Stimulated activated CD4-positive, alpha-beta T cell treated with anti-CD3 and anti-CD28 coated beads, Interleukin-1b, Interleukin-23, amount 100 ng/mL, for 4 hours (primary cell): ENCODE measurements at places on chromosomes 6 and 20.

- no peak for DNase-seq
These were observed 10.1 kb downstream of the FIG4 start for GRCh38 chr6:109701221-109701620.

DNA sequence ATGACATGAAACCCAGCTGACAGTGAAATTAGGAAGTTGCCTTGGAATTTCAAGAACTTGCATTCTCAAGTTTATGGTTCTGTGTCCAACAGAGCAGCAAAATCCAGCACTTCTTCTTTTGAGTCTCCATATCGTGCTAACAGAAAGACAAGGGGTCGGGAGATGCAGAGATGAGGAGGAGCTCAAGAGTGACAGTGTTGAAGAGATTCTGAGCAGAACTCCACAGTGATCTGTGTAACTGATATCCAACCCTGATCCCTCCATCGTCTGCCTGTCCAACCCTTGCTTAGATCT, 21.2 kb upstream of the BTN1A1 start:
- no peak for DNase-seq

- DNase-seq = no peak
These were observed 47.5 kb upstream of the ADGRF5 start for GRCh38 chr6:46969206-46969605.

DNA sequence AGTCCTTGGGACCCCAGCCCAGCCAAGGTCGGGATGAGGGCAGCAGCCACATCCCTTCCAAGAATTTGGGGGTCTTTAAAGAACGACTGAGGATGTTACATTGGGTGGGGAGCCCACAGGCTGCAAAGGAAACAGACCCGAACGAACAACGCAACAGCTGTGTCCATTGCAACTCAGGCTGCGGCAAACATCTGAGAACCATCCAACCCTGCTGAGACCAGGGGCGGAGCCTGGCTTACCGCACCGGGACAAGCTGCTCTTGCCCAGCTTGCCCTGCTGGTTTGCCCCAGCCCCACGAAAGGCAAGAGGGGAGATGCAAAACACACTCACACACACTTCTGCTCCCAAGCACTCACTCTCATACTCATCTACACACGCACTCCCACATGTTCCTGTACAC, 21.5 kb upstream of the TAF4 start:
- no peak for DNase-seq

- DNase-seq = no peak
These were observed 31.8 kb downstream of the SNX14 start for GRCh38 chr6:85561750-85562357.

- DNase-seq = no peak
These were observed 65.8 kb downstream of the PHACTR2 start for GRCh38 chr6:143743301-143744166.

DNA sequence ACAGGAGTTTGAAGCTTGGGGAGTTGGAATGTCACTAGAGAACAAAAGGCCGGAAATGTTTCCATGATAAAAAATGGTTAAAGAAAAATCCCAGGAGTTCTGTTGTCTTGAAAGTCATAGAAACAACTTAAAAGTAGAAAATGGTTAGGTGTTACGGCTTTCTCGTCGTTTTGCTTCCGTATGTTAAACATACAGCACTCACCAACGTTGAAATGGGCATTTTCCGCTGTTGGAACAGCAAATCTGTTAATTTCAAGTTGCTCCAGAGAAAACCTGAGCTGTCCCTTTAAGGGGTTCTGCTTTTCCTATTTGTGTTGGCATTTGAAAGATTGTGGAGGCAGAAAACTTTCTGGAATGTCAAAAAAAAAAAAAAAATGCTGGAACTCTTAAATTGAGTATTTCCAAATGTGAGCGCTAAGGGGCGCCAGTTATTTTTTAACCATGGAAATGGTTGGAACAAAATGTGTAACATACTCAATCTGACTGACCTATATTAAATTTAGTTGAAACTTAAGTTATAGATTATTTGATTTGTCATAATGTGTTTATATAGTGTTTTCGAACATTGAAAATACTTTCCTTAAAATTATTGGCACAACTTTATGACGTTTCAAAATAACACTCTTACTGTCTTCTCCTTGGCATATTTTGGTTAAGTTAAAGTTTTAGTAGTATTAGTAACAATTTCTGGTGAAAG, 2.2 kb downstream of the QKI start:
- DNase-seq = peak; percentile 15

GRCh38 chr6:38784506-38785235, 69.6 kb downstream of the DNAH8 start:
- no peak for DNase-seq

DNA sequence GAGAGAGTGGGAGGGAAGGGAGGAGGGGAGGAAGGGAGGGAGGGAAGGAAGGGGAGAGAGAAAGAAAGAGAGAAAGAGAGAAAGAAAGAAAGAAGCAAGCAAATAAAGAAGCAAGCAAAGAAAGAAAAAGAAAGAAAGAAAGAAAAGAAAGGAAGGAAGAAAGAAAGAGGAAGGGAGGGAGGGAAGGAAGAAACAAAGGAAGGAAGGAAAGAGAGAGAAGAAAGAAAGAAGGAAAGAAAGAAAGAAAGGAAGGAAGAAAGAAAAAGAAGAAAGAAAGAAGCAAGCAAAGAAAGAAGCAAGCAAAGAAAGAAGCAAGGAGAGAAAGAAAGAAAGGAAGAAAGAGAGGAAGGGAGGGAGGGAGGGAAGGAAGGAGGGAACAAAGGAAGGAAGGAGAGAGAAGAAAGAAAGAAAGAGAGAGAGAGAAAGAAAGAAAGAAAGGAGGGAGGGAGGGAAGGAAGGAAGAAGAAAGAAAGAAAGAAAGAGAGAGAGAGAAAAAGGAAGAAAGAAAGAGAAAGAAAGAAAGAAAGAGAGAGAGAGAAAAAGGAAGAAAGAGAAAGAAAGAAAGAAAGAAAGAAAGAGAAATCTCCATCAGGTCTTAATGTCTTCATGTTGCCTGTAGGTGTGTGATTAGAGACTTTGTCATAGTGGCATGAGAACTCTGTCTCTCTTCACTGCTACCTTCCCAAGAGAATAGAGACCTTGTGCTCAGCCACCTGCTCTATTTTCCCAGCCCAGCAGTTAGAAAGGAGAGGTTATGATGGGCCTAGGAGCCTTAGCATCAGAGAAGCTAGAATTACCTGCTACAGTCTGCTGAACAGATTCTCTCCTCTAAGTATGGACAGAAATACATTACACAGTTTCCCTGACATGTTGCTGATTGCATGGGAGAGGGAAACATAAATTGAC, 5.0 kb downstream of the SEMG1 start:
- DNase-seq = no peak

DNA sequence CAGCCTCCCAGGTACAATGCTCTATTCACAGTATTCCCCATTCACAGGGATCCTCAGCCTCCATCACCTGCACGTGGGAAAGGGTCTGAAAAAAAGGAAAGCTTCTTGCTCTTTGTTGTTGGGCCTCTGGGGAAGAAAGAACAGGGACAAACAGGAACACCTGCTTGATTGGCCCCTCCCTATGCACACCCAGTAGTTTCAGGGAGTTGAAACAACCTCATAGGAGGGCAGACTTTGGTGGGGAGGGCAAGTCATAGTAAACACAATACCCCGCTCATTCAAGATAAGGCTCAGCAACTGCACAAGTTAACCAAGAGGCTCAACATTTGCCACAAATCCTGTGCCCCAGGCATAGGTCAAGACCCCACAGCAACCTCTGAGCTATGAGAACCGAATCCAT, 1.7 kb downstream of the GHRH start:
- no peak for DNase-seq

DNA sequence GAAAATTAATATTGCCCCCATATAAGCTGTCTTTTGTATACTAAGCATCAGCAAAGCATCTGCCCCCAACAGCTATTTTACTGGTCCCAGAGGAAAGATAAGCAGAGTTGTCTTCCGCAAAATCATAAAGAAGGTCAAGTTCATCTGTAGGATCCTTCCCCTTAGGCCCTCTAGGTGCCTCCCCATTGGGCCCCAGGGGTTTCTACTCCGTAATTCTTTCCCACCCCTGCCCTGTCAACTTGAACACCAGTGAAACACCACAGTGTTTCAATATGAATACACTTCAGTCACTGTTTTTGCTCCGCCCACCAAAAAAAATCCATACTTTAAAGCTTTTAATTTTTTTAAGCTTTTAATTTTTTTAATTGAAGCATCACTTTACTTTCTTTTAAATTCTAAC, 159.2 kb downstream of the ATXN1 start:
- DNase-seq = no peak

- no peak for DNase-seq
These were observed 1.2 kb downstream of the GPRC6A start for GRCh38 chr6:116827561-116828240.

- no peak for DNase-seq
These were observed 752.2 kb upstream of the MARCKS start for GRCh38 chr6:113104951-113105350.

DNA sequence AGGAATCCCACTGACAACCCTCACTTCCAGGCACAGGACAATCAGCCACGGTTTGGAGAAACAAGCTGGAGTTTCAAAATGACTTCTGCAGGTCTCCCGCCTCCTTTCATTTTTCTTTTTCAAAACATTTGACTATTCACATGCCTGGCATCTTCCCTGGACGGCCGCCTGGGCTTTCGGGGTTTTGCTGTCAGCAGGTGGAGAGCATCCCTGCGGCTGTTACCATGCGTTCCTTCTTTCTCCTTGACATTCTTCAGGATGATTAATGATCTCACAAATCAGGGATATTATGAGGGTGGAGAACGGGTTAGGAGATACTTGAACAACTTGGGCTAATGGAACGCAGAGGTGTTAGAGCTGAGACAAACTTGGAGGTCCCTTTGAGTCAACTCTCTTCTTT, 60.9 kb downstream of the RAMACL start:
- DNase-seq = no peak

GRCh38 chr20:36629719-36630681, 16.0 kb downstream of the SLA2 start:
- DNase-seq = no peak

DNA sequence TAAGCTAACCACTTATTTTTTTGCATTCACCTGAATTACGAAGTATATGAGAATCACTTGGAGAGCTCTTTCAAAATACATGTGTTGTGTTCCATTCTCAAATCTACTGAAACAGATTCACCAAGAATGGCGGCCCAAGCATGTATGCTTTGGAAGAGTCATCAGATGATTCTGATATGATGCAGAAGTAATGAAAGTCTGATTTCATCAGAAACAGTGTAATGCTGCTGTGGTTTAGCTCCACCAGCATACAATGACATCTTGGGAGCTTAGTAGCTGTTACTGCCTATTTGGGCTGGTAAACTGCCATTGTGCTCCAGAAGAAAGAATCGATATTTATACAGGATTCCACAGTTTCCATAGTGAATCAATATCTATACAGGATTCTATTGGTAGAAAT, 52.9 kb downstream of the UBR2 start:
- no peak for DNase-seq

DNA sequence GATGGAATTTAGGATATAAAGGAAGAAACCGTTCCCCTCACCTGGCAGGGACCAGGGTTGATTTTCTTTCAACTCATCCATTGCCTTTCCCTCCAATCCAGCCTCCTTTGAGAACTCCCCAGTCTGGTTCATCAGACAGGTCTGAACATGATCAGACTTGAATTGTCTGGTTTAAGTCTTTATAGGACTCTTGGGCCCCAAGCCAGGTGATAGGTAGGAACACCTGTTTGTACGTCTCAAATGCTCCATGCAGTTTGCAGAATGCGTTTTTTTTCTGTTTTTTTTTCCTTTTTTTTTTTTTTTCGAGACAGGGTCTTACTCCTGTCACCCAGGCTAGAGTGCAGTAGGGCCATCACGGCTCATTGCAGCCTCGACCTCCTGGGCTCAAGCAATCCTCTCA, 4.1 kb upstream of the CEP250 start:
- no peak for DNase-seq

GRCh38 chr6:12152023-12152970, 137.9 kb upstream of the EDN1 start:
- DNase-seq = no peak

DNA sequence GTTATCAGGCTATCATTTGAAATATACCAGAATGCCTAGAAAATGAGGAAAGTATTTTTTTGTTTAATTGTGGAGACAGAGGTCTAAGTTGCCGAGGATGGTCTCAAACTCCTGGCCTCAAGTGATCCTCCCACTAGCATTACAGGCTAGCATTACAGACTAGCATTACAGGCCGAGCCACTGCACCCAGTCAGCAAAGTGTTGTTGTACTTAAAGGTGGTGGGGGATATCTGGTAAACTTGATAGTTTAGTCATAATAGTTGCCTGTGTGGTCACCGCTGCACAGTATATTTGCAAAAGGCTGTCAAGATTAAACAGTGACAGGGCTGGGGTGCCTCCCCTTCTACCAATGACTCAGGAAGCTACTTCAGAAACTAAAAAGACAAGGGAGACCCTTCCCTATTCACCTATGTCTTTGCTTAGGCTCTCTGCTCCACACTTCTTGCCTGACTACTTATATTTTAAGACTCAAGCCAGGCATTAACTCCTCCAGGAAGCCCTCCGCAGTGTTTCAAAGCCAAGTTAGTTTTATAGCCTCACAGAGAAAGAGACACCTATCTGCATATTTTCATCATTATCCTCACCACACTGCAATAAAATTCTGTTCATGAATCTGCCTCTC, 3.1 kb upstream of the AKIRIN2 start:
- no peak for DNase-seq

DNA sequence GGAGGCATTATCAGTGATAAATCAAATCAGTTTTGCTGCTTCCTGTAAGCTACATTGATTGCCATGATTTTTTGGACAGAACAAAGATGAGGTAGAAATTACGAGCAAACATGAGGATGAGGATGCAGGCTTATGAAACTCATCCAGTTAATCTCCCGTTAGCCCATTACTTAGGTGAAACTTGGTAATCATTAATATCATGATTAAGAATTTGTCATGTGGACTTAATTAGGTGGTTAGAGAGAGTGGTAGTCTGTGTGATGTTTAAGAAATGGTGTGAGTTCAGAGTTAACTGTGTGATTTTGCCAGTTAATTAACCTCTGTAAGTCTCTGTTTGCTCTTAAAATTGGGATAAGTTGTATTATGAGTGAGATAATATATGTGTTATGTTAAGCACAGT, 62.0 kb downstream of the TSPYL4 start:
- no peak for DNase-seq

DNA sequence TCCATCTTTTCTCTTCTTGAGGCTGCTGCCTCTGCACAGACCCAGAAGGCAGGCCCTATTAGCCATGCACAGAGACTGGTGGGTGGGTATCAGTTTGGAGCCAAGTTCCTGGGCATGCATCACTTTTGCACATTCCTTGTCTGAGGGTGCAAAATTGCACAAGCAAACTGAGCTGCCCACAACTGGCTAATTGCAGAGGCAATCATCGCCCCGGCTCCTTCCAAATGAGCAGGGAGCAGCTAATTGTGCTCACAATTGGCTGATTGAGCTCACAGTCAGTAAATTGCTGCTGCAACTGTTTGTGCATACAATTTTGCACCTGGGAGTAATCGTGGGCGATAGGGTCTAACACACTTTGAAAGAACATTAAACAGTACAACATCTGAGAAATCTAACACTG, 511.4 kb downstream of the DHX35 start:
- no peak for DNase-seq

DNA sequence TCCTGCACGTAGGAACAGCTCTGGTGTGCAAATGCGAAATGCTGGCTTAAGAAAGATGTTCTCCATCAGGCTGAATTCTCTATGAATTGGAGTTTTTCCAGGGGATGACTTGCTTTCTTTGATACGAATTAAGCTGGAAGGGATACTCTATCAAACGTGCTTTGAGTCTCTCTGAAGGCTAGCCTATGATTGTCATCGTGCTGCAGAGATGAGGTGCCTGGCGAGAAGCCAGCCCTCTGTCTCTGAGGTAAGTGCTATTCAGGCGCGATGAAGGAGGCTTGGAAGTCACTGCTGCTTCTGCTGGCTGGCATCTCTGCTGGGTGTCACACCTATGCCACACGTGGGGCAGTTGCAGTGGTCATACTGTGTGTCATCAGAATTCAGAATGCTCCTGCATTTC, 223.7 kb downstream of the TAF4 start:
- no peak for DNase-seq
